ENCODE measurements at places on chromosomes 2 and 18.

DNA sequence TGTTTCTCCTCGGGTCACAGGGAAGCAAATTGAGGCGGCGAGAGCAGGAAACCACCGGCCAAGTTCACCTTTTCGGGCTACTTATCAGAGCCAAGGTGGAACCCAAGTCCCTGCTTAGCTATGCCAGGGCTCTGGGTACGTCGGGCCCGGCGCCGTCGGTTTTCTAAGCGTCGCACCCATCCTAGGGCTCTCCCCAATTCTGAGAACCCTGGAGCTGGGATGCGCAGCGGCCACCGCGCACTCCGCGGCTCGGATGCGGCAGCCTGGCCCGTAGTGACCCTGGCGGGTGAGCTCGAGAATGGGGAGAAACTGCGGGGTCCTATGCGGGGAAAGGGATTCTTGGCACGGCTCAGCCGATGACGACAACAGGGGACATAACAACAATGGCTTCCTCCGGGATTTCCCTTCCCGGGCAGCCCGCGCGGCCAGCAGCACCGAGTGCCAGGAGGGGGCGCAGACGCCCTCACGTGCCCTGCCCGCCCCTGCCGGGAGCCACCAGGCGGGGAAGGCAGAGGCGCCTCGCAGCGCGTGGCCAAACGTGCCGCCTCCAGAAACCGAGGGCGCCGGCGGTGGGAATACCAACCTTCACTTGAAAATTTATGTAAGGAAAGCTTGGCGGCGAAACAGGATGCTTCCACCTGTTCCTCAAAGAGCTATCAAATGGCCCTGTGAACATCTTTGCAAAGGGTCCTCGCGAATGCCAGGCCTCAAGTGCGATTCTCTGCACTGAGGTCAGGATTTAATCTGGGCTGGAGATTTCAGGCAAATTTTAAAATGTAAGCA is 2.1 kb upstream of the SLC30A3 start:
- peak; percentile 42 for DNase-seq

DNA sequence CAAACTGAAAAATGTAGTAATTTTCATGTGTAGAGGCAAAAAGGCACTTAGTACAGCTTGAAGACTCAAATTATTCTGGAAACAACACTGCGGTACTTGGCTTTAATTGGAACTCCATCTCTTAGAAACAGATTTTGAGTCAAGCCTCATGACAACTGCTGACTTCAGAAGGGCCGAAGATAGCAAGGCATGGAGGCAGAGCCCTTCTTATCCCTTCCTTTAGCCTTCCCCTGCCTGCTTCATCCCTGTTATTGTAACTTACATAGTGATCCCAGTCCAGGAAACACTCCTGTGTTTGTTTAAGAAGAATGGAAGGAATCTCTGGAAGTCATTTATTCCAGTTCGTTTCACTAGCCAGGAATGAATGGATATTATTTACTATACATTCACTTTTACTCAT is 110.9 kb upstream of the FAM98A start:
- no peak for DNase-seq

DNA sequence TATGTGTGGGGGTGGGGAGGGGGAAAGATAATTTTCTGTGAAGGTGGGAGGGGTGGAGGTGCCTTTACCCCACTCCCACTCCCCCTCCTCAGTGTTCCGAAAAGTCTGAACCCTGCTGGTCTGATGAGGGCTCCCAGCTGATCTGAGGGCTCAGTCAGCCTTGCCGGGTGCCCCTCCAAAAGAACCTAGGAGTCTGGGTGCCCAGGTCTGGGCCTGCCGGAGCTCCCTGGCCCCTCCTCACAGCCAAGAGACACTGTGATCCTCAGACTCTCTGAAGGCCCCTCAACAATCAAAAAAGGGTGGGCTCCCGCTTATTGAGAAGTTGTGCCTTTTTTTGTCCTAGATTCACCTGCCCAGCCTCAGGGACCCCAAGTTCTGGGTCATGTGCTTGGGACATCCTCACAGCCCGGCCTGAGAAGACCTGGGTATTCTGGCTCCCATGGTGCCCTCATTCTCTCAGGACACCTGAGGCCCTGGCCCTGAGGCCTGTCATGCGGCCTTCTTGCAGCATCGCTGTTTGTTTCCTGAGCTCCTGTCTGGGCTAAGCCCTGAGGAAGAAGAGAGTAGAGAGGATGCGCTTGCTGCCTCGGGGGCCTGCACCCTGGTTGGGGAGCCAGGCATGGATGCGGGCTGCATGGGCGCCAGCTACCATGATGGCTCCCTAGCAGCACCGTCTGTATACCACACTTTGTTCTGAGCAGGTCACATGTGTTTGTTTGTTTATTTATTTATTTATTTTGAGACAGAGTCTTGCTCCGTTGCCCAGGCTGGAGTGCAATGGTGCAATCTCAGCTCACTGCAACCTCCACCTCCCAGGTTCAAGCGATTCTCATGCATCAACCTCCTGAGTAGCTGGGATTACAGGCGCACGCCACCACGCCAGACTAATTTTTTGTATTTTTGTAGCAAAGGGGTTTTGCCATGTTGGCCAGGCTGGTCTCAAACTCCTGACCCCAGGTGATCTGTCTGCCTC is 44.0 kb downstream of the SDC1 start:
- no peak for DNase-seq

- DNase-seq, result no peak
Observed at GRCh38 chr2:36462311-36462935, 106.8 kb downstream of the CRIM1 start.

DNA sequence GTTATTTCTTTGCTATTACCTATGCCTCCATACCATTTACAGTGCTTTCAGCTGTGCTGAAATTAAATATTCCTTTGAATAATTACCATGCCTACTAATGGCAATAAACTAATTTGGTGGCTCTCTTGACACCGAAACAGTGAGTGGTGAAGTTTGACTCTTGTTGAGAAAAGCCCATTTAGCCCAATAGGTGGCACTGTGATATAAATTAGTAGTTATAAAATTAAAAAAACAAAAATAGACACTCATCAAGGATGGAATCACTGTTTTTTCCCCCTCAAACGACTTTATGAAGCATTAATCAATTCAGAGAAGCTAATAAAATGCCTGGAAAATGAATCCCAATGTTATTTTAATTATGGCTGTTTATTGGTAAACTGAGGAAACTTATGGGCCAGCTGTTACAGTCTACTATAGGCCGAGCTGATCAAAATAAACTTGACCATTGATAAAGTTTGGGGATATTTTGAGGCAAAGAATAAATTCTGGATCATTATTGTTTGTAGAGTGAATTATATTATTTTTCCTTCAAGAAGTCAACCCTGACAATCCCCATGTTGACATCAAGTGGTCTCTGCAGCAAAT is 339.6 kb downstream of the TRIB2 start:
- peak; percentile 39 for DNase-seq

DNA sequence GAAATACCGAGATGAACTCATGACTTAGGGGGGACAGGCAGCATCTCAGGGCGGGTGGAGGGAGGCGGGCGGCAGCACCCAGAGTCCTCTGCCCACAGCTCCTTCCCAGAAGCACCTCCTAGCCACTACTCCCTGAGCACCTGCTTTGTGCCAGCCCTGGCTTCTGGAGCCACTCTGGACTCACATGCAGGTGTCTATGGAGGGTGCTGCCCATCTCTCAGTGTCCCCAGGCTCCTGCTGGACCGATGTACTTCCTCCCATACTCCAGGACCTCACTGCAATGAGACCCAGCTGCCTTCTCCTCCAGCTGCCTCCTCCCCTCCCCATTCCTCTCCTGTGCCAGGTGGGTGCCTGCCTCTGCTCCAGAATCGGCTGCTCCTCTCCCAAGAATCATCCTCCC is 22.1 kb upstream of the OTOS start:
- DNase-seq, result no peak

DNA sequence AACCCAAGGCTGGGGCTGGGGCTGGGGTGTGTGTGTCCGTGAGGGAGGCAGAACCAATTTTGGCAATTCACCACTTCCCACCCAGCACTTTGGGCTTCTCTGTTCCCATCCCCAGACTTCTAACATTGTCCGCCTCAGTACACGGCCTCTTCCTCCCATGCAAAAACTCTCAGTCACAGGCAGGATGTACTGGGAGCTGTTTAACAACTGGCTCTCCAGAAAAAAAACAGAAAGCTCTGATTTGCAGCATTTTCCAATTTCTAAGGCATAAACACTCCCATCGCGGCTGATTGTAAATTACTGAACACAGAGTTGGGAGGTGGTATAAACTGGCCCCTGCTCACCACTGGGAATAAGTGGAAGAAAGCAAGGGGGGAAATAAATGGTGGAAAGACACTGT is 73.1 kb upstream of the MAP4K3 start:
- DNase-seq, result no peak

DNA sequence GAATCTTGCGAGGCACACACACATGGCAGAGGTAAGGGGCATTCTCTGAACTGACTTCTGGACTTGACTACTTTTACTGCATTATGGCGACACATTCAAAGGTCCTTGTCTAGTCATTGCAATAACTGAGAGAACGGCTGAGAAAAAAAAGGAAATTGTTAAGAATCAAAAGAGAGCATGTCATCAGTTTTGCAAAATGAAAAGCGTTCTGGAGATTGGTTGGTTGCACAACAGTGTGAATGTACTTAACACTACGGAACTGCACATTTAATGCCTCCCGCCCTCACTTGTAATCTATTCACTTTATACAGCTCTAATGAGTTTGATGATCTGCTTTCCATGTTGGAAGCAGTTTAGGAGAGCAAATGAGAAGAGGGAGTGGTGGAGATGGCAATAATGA is 68.5 kb upstream of the NFU1 start:
- DNase-seq, result no peak

DNA sequence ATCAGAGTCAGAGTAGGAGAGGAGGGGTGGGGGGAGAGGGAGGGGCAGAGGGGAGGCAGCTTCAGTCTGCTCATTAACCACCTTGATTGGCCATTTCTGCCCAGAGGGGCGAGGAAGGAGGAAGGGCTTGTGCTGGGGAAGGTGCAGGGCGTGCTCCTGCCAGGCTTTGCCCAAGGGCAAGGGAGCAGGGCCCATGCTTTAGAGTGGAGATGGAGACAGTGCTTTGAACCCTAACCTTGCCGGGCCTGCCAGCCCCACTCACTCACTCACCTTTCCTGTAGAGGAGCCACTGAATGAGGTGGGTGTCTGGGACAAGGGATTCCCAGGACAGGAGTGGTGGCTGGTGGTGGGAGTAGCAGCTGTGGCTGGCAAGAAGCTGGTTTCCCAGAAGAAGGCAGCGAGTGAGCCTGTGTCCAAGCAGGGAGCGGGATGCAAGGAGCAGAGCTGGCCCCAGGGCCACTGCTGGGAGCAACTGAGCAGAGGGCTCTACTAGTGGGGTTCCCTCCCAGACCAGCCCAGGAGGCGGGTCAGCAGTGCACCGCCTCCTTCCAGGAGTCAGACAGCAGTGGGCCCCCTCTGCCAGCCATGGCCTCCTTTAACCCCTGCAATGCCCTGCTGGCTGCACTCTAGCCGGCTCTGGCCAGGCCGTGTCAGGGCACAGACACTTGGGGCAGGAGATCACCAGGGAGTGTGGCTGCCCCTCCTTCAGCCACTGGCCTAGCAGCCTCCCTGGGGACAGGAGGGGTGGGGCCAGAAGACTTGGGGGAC is 3.6 kb upstream of the RUFY4 start:
- DNase-seq, result no peak

- peak; percentile 46 for DNase-seq
Observed at GRCh38 chr18:67417864-67418523, 98.5 kb downstream of the DSEL start.

DNA sequence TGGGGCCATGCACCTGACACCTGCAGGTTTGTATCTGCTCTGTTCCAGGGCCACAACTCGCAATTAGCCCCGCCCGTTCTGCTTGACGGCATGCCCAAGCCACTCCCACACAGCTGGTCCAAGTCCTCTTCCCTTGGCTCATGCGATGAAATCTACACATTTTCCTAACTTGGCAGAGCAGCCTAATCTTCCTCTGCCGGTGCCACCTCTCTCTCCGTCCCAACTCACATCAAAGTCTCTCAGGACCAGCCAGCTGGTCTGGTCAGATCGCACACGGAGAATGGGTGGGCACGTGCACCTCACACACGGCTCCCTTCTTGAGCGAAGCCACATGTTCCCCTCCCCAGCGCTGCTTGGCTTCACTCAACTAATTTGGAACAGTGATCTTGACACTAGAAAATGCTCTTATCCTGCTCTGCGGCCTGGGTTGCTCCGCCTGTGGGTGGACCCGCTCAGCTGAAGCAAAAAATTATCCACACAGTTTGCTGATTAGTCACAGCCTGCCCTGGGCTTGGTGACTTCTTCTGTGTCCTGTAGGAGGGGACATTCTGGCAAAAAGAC is 176.7 kb downstream of the NRP2 start:
- DNase-seq, result peak; percentile 17

DNA sequence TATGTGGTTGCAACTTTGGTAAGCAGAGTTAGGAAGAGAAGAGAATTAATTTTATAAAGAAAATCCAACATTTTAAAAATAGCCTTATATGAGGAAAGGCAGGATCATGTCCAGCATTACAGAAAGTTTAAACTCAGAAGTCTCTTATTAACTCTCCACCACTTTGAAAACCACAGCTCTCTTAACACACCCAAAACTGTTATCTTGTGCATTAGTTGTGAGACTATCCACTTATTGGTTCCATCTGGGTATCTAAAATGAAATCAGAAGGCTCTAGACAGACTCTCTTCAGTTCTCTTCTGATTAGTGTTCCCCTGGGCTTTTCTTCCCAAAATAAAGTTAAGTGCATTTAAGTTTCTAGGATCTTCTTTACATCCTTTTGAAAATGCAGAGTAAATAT is 251.5 kb downstream of the TXNL1 start:
- DNase-seq, result no peak

DNA sequence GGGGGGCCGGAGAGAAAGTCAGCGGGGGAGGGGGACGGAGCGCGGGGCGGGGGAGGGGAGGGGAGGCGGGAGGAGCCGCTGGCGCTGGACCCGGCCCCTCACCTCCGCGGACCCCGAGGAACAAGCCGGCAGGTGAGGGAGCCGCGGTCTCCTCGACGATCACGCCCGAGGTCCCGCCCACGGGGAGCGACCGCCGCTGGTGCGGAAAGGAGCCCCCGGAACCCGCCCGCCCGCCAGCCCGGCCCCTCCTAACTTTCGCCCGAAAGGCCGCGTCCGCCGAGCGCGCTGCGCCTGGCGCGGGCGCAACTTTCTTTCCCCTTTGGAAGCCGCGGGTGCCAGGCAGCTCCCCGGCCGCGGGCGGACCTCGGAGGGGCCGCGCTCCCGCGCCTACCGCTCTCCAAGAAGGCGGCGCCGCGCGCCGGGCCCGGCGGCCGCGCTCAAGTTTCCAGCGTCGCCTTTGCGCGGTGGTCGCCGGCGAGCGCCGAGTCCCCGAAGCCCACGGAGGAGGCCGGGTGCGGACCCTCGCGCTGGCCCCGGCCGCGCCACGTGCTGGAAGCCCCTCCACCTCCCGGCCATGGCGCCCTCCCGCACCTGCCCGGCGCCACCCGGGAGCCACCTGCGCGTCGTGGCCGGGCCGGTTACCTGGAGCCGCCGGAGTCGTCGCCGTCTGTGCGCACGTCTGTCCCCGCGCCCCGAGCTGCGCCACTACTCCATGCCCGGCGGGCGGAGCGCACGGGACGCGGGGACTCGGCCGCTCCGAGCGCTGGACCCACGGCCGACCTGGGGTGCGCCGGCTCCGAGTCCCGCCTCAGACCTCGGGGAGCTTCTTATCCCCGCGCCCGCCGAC is at the start of gene ALKAL2:
Gene ALKAL2 (minus strand): TSS at position 181 of the 847 bp plus-strand sequence. CDS start 256 bp downstream, outside the sequence.
- DNase-seq, result peak; percentile 10

GRCh38 chr2:42859791-42860190 is 67.4 kb upstream of the HAAO start:
- peak; percentile 86 for DNase-seq
